ENCODE measurements at places on chromosomes 7 and 10. TPM values are rescaled to one million over a fixed set of nuclear protein-coding genes. Genes with fewer than 3 reads are reported as not detected.

The FZD1 gene
- 25.4 TPM for total RNA-seq

The CFTR gene
- not detected for total RNA-seq

The DNAH11 gene
- total RNA-seq: 0.51 TPM

The STEAP1 gene
- 37.9 TPM for total RNA-seq

The PTPRZ1 gene
- total RNA-seq: 2.0 TPM

The SPDYE2B gene
- not detected for total RNA-seq

The LRMDA gene
- 18.0 TPM for total RNA-seq

The CCL24 gene
- total RNA-seq: not detected

The PON3 gene
- total RNA-seq: 0.74 TPM

The CYP3A4 gene
- total RNA-seq: not detected

The OPN1SW gene
- total RNA-seq: not detected

The CCL26 gene
- total RNA-seq: 0.97 TPM

The SFRP5 gene
- total RNA-seq: 0.38 TPM

The FFAR4 gene
- 0.14 TPM for total RNA-seq

The KLF14 gene
- total RNA-seq: 0.23 TPM

The ITIH5 gene
- total RNA-seq: 67.0 TPM

The AHCYL2 gene
- 11.2 TPM for total RNA-seq

The INHBA gene
- 71.2 TPM for total RNA-seq

The CTNNA3 gene
- 4.8 TPM for total RNA-seq

The CRYGN gene
- total RNA-seq: 1.1 TPM

The CHAT gene
- not detected for total RNA-seq

The CDC14C gene
- total RNA-seq: not detected

The NXPH1 gene
- total RNA-seq: not detected

The SLC16A9 gene
- total RNA-seq: 6.1 TPM

The RBP4 gene
- total RNA-seq: 3.2 TPM

The ACSL5 gene
- 14.7 TPM for total RNA-seq

The SFRP4 gene
- total RNA-seq: 197 TPM

The ABCB4 gene
- total RNA-seq: 1.9 TPM

The C10orf62 gene
- 0.19 TPM for total RNA-seq

The RASA4B gene
- total RNA-seq: 12.1 TPM

The SEPTIN7 gene
- 283 TPM for total RNA-seq

The RPEL1 gene
- not detected for total RNA-seq

The FRA10AC1 gene
- 15.1 TPM for total RNA-seq

The ACTL6B gene
- total RNA-seq: not detected

The PDE6C gene
- not detected for total RNA-seq

The ANXA8L1 gene
- not detected for total RNA-seq

The AGR2 gene
- not detected for total RNA-seq

The ATOH7 gene
- total RNA-seq: not detected

The TMEM139 gene
- not detected for total RNA-seq

The CPA1 gene
- 6.7 TPM for total RNA-seq

The KIF20B gene
- total RNA-seq: 7.7 TPM
